ENCODE measurements at places on chromosomes 7 and 10. TPM values are rescaled to one million over a fixed set of nuclear protein-coding genes. Genes with fewer than 3 reads are reported as not detected.

SPDYE6 gene
- not detected for total RNA-seq

RSPH10B gene
- total RNA-seq: 0.09 TPM

NSUN6 gene
- total RNA-seq: 11.6 TPM

PALD1 gene
- total RNA-seq: 10.8 TPM

PLXDC2 gene
- 107 TPM for total RNA-seq

CALCR gene
- total RNA-seq: 0.16 TPM

AEBP1 gene
- 167 TPM for total RNA-seq

TMEM196 gene
- total RNA-seq: not detected

NME8 gene
- total RNA-seq: 1.3 TPM

KCNH2 gene
- 0.82 TPM for total RNA-seq

NSMCE4A gene
- total RNA-seq: 26.2 TPM

PPP1R17 gene
- total RNA-seq: not detected

RET gene
- total RNA-seq: 1.0 TPM

CHST15 gene
- 53.3 TPM for total RNA-seq

SSC4D gene
- total RNA-seq: 1.8 TPM

SH3PXD2A gene
- total RNA-seq: 90.7 TPM

PNLIP gene
- not detected for total RNA-seq

IDI1 gene
- 61.1 TPM for total RNA-seq

RUFY2 gene
- total RNA-seq: 17.1 TPM

SERPINE1 gene
- total RNA-seq: 59.4 TPM

DNA2 gene
- 7.2 TPM for total RNA-seq

GNB2 gene
- total RNA-seq: 214 TPM

MALSU1 gene
- total RNA-seq: 47.7 TPM

CASD1 gene
- total RNA-seq: 24.2 TPM

ENTPD7 gene
- 16.6 TPM for total RNA-seq

TAS2R41 gene
- not detected for total RNA-seq

NEUROG3 gene
- total RNA-seq: not detected

PHYHIPL gene
- total RNA-seq: not detected

CYP3A7 gene
- total RNA-seq: 0.41 TPM

MORN4 gene
- 10.0 TPM for total RNA-seq

FAM24B gene
- 4.0 TPM for total RNA-seq

RPP38 gene
- 11.7 TPM for total RNA-seq

POT1 gene
- total RNA-seq: 18.1 TPM

HOXA13 gene
- total RNA-seq: not detected

ADCYAP1R1 gene
- total RNA-seq: 1.4 TPM

SEMA4G gene
- 18.9 TPM for total RNA-seq

Measured in left lung (tissue), 14 donors.